ENCODE measurements at places on chromosomes 2 and 18.
A peak's percentile ranks its signal among the peaks of the same experiment; 100 is the strongest.

DNA sequence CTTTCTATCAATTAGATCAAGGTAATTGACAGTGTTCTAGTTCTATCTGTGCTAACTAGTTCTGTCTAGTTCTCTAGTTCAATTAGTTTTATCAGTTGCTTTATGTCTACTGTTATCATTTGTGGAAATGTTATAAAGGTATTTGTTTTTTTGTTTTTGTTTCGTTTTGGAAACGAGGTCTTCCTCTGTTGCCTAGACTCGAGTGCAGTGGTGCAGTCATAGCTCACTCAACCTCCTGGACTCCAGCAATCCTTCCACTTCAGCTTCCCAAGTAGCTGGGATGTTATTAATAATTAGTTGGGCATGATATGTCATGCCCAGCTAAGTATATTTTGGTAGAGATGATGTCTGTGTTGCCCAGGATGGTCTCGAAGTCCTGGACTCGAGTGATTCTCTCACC lies 1682.8 kb upstream of the LRRTM1 start:
- DNase-seq, result peak; percentile 39

GRCh38 chr2:235978022-235978421 lies 190.2 kb downstream of the GBX2 start:
- no peak for DNase-seq

- DNase-seq, result no peak
Observed at GRCh38 chr2:109062859-109063700, 65.9 kb upstream of the SH3RF3 start.

GRCh38 chr2:155318710-155319109 lies 620.2 kb downstream of the KCNJ3 start:
- no peak for DNase-seq

GRCh38 chr18:79378536-79379250 lies 17.0 kb upstream of the NFATC1 start:
- DNase-seq, result peak; percentile 67

GRCh38 chr2:42839809-42840501 lies 47.6 kb upstream of the HAAO start:
- DNase-seq, result no peak

- DNase-seq, result no peak
Observed at GRCh38 chr2:127379712-127380355, 7.9 kb downstream of the MAP3K2 start.
